AG08396 (cell line): ENCODE measurements at places on chromosomes 16 and 17.

GRCh38 chr16:58128181-58128631 is 975 bp downstream of the CFAP20 start:
- DNase-seq = no peak

DNA sequence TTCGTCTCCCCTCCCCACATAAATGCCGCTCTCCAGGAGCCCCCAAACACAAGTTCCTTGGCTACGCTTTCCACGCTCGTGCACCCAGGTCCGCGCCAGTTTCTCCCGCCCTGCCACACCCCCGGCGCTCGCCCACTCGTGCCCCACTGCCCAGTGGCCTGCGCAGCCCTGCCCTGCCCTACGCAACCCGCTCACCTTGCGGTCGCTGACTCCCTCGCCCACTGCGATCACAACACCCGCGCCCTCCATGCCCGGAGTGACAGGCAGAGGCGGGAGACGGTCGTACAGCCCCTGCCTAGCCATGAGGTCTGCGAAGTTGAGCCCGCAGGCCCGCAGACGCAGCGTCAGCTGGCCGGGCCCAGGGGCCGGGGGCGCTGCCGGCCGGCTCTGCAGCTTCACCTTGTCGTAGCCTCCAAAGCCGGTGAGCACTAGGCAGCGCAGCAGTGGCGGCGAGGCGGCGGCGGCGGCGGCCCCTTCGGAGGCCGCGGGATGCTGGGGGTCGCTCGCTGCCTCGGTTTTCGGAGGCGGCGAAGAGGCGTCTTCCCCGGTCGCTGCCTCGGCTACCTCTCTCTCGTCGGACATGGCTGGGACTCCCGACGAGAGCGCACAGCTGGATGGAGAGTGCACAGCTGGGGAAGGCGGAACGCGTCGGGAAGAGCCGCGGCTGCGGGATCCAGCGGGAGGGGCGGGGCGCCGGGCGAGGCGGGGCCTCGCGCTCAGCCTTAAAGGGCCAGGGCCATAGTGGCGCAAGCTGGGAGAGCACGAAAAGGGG is at the start of gene VAT1:
Gene VAT1, minus strand, starts transcription at position 645 of the 772 bp plus-strand sequence. Its CDS starts 63 bp downstream, at position 582.
- peak; percentile 91 for DNase-seq

DNA sequence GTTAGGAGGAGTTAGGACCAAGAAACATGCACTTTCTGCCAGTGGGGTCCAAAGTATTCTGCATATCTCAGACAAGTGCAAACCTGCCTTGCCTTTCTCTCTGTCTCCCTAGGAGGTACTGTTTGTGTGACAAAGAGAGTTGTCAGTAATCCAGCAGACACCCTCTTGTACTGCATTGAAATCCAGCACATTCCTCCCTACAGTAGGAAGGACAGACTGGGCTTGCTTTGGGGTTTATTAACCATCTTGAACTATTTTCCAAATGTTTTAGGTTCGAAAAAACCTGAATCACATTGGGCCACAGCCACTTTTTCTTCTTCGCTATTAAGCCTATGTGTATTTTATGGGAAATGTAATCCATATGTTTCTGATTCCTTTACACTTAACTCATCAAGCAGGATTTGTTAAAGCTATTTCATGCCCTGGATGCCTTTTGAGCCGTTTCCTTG is 204.2 kb upstream of the KCNJ16 start:
- DNase-seq = peak; percentile 45

DNA sequence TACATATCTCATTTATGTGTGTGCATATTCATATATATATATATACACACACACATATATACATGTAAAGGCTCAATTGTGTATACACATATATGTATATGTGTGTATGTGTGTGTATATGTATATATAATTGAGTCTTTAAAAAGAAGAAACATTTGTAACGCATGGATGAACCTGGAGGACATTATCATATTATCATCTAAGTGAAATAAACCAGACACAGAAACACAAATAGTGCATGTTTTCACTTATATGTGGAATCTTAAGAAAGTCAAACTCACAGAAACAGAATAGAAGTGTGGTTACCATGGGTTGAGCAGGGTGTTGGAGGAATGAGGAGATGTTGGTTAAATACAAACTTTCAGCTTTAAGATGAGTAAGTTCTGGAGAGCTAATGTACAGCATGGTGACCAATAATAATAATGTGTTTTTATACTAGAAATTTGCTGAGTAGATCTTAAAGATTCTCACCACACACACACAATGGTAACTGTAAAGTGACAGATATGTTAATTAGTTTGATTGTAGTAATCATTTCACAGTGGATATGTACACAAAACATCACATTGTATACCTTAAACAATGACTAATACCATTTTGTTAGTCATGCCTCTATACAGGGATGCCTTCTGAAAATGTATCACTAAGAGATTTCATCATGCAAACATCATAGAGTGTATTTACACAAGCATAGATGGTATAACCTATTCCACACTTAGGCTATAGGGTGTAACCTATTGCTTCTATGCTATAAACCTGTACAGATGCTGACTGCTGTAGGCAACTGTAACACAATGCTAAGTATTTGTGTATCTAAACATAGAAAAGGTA is 132.6 kb upstream of the CACNG5 start:
- DNase-seq = no peak

- no peak for DNase-seq
Measured at GRCh38 chr16:5015887-5016286, 17.8 kb downstream of the NAGPA start.

DNA sequence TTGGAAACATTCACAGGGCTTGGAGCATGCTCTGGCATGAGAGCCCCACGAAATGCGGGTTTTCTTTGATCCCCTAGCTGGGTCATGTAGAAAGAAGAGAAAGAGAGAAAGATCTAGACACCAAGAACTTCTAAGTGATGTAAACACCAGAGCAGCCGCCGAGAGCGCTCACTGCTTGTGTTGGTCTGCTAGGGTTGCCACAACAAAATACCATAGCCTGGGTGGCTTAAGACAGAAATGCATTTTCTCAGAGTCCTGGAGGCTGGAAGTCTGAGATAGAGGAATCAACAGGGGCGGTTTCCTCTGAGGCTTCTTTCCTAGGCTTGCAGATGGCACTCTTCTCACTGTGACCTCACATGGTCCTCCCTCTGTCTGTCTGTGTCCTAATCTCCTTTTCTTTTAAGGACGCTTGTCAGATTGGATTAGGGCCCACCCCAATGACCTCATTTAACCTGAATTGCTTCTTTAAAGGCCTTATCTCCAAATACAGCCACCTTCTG is 139.5 kb downstream of the CYLD start:
- no peak for DNase-seq

DNA sequence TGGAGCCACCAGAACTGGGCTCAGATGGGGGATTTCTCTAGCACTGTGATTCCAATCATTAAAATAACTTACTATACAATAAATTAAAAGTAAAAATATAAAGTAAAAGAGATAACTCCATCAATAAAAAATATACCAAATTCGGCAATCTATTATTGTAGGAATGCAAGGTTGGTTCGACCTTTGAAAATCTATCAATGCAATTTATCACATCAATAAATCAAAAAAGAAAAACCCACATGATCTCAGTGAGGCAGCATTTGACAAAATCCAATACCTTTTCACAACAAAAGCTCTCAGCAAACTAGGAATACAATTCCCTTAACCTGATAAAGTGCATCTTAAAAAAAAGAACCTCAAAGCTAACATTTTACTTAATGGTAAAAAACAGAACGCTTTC is 17.0 kb downstream of the RAB40B start:
- no peak for DNase-seq

- peak; percentile 44 for DNase-seq
Measured at GRCh38 chr16:86946396-86946795, 368.0 kb downstream of the FOXL1 start.

GRCh38 chr17:32627239-32627996 is 140.6 kb downstream of the CDK5R1 start:
- DNase-seq = no peak

DNA sequence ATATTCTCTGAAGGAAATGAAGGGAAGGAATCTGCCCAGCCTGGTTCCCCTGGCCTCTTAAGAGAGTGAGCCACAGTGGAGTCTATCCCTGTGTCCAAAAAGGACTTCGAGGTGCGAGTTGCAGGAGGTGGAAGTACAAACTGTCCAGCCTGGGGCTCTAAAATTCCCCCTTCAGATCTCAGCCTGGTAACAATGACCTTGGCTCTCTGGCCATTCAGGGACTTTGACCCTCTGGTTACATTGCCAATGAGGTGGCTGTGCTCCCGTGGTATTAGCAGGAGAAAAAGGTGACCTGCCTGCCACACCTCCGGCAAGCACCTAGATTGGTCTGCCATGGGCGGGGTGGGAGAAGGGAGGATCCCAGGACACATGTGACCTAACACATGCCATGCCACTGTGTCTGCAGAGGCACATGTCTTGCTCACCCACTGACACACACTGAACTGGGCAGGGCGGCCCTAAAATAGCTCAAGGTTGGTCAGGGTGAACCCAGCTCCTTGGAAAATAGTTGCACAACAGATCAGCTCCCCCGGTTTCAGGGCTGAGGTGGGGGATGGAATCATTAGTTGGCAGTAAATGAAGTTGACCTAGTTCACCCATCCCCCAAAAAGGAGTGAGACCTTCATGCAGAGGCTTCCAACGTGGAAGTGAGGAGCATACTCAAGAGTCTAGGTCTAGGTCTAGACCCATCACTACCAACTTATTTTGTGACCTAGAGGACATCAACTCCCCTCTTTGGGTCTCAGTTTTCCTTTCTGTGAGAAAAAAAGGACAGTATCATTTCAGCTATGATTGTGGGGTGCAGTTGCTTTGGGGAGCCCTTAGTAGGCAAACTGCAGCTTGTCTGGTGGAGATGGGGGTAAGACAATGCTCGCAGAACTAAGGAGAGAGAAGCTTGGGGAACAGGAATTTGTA is 2.2 kb downstream of the NR1D1 start:
- peak; percentile 65 for DNase-seq

DNA sequence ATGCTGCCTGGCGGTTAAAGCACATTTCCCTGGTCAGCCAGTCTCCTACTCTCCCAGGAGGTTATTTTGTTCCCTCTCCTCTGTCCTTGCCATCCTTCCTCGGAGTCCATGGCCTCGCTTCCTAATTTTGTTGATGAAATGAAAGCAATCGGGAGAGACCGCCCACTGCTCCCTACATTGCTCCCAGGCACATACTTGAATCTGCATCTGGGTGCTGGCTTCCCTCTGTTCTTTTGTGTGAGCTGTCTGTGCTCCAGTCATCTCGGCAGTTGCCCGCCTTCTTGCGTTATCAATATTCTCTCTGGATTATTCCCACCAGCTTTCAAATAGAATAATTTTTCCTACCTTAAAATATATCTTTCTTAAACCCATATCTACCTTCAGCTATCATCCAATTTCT is 11.1 kb downstream of the KRT23 start:
- DNase-seq = no peak

DNA sequence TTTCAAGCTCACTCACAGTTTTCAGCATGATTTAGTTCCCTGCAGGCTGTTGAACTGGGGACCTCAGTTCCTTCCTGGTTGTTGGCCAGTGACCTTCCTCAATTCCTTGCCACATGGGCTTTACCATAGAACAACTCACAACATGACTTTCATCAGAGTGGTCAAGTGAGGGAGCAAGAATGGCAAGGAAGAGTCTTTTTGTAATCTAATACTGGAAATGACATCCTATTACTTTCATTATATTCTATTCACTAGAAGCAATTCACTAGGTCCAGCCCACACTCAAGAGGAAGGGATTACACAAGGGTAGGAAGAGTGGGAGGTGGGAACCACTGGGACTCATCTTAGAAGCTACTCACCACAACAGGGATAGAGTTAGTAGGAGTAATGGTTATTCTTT is 57.6 kb downstream of the SYT17 start:
- DNase-seq = no peak

- no peak for DNase-seq
Measured at GRCh38 chr16:10391339-10391738, 5.5 kb downstream of the ATF7IP2 start.

- DNase-seq = peak; percentile 44
Measured at GRCh38 chr17:39926588-39927100, 757 bp downstream of the ORMDL3 start.

- no peak for DNase-seq
Measured at GRCh38 chr17:29659155-29659554, 36.4 kb upstream of the CORO6 start.

DNA sequence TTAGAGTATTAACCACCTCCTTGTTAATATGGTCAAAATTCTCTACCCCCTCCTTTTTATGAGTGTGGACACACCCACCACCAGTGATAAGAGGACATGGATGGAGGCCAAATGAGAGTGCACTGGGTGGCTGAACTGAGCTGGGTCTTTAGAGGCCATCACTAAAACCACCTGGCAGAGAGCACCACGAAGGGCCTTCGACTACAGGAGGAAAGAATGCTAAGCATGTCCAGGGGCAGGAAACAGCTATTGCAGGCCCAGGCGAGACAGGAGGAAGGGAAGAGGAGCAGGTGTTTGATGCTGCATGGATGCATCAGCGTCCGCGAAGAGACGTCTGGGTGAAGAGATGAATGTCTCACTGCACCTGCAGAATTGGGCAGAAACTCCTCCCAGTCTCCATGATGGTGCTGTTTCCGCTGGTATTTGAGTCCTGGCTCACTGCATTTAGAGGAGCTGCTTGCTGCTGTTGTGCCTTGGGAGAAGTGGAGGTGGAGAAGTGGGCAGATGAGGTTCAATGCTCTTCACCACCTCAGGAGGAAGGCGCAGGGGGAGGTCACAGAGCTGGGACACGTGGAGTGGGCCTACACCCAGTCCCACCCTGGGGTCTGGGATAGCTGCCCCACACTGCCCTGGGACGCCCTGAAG is 33.2 kb downstream of the SPHK1 start:
- DNase-seq = no peak

GRCh38 chr17:17877529-17878358 is 41.0 kb upstream of the SREBF1 start:
- peak; percentile 70 for DNase-seq

DNA sequence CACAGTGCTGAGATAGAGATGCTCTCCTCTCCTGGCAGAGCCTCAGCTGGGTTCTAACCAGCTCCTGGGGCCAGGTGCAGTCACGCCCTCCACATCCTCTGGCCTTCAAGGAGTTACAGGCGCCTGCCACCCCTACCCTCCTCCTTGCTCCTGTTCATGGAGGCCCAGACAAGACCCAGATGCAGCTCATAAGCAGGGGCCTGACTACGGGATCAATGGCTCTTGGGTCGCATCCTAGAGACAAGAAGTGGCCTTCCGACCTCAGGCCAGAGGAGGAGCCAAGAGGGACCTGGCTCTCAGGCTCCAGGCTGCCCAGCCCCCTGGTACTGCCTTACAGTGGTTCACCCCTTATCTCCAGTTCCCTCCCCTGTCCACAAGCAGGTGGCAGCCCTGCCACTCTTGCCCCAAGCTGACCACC is 23.0 kb downstream of the ARHGAP27 start:
- DNase-seq = no peak

DNA sequence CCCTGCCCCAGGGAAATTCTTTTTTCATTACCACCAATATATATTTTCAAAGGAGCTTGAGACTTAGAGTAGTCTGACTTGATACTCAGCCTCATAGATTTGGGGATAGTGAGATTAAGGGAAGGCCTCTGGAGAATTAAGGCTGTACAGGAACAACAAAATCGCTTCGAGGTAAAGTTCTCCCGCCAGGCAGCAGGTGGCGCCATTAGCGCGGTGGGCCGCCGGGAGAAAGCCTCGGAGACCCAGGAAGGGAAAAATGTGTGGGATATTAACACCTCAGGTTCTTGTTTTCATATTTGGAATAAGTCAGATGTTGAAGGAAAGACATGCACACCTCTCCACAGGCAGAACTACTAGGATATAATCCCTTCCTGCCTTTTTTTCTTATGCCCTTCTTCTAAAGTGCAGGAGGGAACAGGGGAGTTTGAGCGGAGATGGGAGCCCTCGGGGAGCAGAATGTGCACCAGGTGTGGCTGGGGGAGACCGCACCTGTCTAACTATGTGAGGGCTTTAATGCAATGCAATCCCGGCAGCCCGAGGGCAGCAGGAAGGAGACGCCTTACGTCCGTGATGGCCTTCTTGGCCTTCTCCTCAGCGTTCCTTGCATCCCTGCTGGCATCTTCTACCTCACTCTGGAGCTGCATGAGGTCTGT is 25.9 kb downstream of the MYH3 start:
- DNase-seq = peak; percentile 55

- no peak for DNase-seq
Measured at GRCh38 chr17:13931111-13931526, 138.2 kb upstream of the COX10 start.
